A549 treated with CpdA at 1 μM for 4 hours (cell line): ENCODE measurements at places on chromosomes 16 and 17. TPM values are rescaled to one million over a fixed set of nuclear protein-coding genes. Genes with fewer than 3 reads are reported as not detected.

Gene WSB1
- total RNA-seq: 65.4 to 86.8 TPM (median 79.1 TPM) in 5 replicates

Gene NUFIP2
- 44.0 to 62.2 TPM (median 48.7 TPM) in 5 replicates for total RNA-seq

Gene IGFBP4
- total RNA-seq: 1,911 to 2,563 TPM (median 2,393 TPM) in 5 replicates

Gene TNFRSF13B
- total RNA-seq: not detected in 5 replicates

Gene CCL15
- not detected in 5 replicates for total RNA-seq

Gene GCGR
- total RNA-seq: 0.22 to 0.65 TPM (median 0.28 TPM) in 5 replicates

Gene MEIOB
- total RNA-seq: 1.5 to 3.1 TPM (median 1.7 TPM) in 5 replicates

Gene SRCAP
- total RNA-seq: 14.1 to 28.1 TPM (median 21.4 TPM) in 5 replicates
